ENCODE measurements at places on chromosomes 3 and 15. TPM values are rescaled to one million over a fixed set of nuclear protein-coding genes. Genes with fewer than 3 reads are reported as not detected.
A peak's percentile ranks its signal among the peaks of the same experiment; 100 is the strongest.

DNA sequence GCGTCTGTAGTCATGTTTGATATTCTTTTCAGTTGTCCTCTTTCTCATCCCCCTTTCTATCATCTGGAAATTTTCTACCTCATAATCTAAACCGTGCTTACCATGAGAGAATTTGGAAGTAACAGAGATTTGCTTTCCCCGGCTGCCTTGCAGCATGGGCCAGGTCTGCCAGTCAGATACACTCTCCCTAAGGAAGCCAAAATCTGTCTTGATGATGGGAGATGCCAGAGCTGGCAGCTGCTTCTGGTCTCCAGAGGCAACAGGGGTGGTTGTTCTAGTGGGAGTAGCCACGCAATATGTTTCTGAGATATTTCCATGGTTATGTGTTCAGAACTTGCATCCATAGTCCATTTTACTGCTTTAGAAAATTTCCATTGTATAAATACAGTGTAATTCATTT lies 218.9 kb upstream of the RORA start:
- H3K4me3 ChIP-seq: no peak overlapping the region
- no peaks in the 10 kb centered on the region for H3K36me3 ChIP-seq
- no peaks in the 10 kb centered on the region for H3K27me3 ChIP-seq
- no peak overlapping the region for H3K27ac ChIP-seq
- no peak for DNase-seq

AP3B2 gene
- total RNA-seq: 0.07 TPM

- no peak overlapping the region for H3K27ac ChIP-seq
- no peak overlapping the region for H3K4me3 ChIP-seq
- no peaks in the 10 kb centered on the region for H3K27me3 ChIP-seq
- DNase-seq: no peak
Observed at GRCh38 chr3:59001675-59002074, 48.1 kb downstream of the CFAP20DC start.

CCDC54 gene
- not detected for total RNA-seq

OPA1 gene
- 72.0 TPM for total RNA-seq

CD96 gene
- 0.42 TPM for total RNA-seq

DNA sequence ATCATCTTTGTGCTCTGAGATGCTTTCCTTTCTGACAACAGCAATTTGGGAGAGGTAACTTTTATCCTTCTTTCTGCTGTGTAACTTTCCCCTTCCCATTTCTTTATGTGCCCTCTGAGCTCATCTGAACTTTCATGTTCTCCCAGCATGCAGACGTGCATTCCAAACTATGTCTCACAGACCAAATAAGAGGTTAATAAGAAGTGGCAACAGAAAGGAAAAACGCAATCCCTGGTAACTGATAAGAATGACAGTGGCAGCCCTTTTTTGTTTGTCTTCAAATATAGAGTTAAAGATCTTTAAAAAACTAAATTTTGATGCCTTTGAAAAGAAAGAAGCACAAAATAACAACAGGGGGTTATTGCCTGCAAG lies 533.4 kb downstream of the FOXP1 start:
- no peaks in the 10 kb centered on the region for H3K4me1 ChIP-seq
- H3K4me3 ChIP-seq: no peak overlapping the region
- no peaks in the 10 kb centered on the region for H3K27me3 ChIP-seq
- no peak for DNase-seq
- H3K27ac ChIP-seq: no peak overlapping the region

DNA sequence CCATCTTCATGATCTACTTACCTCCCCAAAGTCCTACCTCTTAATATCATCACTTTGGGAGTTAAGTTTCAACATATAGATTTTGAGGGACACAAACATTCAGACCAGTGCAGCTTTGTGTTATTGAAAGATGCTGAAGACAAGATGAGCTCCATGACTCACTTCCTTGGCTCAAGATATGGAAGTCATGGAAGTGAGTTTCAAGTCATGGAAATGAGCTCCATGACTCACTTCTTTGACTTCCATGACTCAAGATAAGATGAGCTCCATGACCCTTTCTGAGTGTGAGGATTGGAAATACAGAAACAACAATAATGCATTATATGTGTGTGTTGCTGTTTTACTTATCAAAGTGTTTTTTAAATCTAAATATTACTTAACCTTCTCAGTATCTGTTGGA lies 170.2 kb upstream of the TPRG1 start:
- no peaks in the 10 kb centered on the region for H3K27me3 ChIP-seq
- H3K4me3 ChIP-seq: no peak overlapping the region
- peak; percentile 34 for DNase-seq
- no peak overlapping the region for H3K27ac ChIP-seq

DNA sequence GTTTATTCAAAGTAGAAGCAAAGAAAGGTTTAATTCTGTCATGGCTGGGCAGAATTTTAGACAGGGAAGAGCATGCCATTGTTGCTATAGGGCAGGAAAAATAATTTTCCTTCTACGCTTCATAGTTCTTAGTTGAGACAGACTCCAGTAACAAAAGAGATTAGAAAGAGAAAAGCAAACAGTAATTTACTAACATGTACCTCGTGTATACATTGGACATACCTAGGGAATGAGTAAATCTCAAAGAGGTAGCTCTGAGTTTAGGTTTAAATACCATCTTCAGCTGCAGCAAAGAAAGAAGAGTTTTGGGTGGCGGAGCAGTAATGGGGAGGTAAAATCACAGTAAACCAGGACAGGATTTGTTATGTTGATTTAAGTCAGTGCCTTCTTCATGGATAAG lies 416.1 kb downstream of the EPHA6 start:
- no peak for DNase-seq
- no peak overlapping the region for H3K4me3 ChIP-seq
- no peaks in the 10 kb centered on the region for H3K27me3 ChIP-seq
- H3K36me3 ChIP-seq: no peaks in the 10 kb centered on the region

PTX3 gene
- total RNA-seq: 0.37 TPM

DNA sequence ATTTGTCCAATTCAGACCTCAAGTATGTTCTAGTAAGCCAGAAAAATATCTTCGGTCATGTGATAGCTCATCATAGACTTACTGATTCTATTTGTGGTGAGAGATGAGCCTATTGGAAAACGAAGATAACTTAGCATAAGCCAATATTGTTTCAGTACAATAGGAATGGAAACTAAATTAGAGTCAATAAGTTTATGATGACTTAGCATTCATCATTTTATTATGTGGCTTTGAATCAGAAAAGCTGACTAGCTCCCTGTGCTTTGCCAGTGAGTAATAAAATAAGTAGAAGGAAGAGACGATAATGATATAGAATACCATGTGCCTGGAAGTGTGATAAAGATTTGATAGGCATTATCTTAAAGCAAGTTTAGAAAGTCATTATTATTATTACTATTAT lies 605.6 kb downstream of the AGBL1 start:
- no peak for DNase-seq
- H3K4me3 ChIP-seq: no peak overlapping the region
- no peak overlapping the region for H3K27ac ChIP-seq
- H3K27me3 ChIP-seq: no peaks in the 10 kb centered on the region

ZNF80 gene
- total RNA-seq: 0.12 TPM

- H3K4me3 ChIP-seq: no peak overlapping the region
- H3K4me1 ChIP-seq: peaks cover 9% of the 10 kb centered on the region
- no peak for DNase-seq
- no peak overlapping the region for H3K27ac ChIP-seq
- H3K27me3 ChIP-seq: no peaks in the 10 kb centered on the region
- H3K36me3 ChIP-seq: no peaks in the 10 kb centered on the region
Observed at GRCh38 chr3:128007033-128007424, 45.2 kb upstream of the SEC61A1 start.

- no peaks in the 10 kb centered on the region for H3K4me1 ChIP-seq
- no peaks in the 10 kb centered on the region for H3K27me3 ChIP-seq
- no peak overlapping the region for H3K27ac ChIP-seq
- no peak overlapping the region for H3K4me3 ChIP-seq
- no peak for DNase-seq
- H3K36me3 ChIP-seq: no peaks in the 10 kb centered on the region
Observed at GRCh38 chr3:131341761-131342160, 39.8 kb upstream of the NUDT16 start.

MYH15 gene
- 11.2 TPM for total RNA-seq

LRTM1 gene
- total RNA-seq: not detected

DNA sequence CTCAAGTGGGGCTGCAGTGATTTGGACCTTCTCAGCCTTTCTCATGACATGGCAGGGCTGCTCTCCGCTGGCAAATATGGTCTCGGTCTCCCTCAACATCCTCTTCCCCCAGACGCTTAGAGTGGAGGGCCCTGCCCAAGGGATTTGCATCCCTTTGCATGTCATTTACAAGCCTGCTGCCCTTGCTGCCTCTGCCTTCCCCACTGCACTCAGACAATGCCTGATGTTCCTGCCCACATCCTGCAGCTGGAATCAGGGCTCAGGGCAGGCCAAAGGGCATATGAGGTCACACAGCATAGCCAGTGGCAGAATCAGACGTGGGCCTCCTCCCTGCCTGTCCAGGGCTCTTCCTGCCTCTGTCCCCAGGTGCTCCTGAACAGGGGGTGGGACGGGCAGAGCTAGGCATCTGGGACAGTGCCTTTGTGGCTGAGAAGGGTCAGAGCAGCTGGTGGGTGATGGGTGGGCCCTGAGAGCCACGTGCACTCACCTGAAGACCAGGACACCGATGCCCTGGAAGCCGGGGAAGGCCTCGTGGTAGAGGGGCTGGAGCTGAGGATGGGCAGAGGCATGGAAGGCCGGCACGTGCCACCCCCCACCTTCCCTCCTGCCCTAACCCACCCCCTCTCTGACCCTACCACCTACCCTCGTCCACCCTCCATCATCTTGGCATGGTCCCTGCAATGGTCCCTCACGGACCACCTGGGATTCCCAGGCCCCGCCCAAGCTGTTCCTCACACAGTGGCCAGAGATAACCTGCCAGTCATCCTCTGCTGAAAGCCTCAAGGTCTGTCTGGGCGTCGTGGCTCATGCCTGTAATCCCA lies 27.4 kb upstream of the GOLGA6C start:
- no peaks in the 10 kb centered on the region for H3K4me1 ChIP-seq
- no peak overlapping the region for H3K4me3 ChIP-seq
- no peaks in the 10 kb centered on the region for H3K36me3 ChIP-seq
- H3K27ac ChIP-seq: no peak overlapping the region
- H3K27me3 ChIP-seq: no peaks in the 10 kb centered on the region

- no peak overlapping the region for H3K27ac ChIP-seq
- H3K36me3 ChIP-seq: no peaks in the 10 kb centered on the region
- H3K4me1 ChIP-seq: no peaks in the 10 kb centered on the region
Observed at GRCh38 chr3:32814361-32814760, 3.4 kb upstream of the TRIM71 start.

- H3K4me3 ChIP-seq: no peak overlapping the region
- peaks cover 2% of the 10 kb centered on the region for H3K36me3 ChIP-seq
- H3K27ac ChIP-seq: no peak overlapping the region
- H3K4me1 ChIP-seq: peaks cover 41% of the 10 kb centered on the region
- H3K27me3 ChIP-seq: no peaks in the 10 kb centered on the region
Observed at GRCh38 chr3:53192608-53193007, 31.6 kb downstream of the PRKCD start.

GRCh38 chr3:133121450-133121849 lies 83.3 kb downstream of the TMEM108 start:
- H3K27me3 ChIP-seq: peaks cover 64% of the 10 kb centered on the region
- no peaks in the 10 kb centered on the region for H3K4me1 ChIP-seq
- no peak overlapping the region for H3K27ac ChIP-seq
- no peaks in the 10 kb centered on the region for H3K36me3 ChIP-seq

CELSR3 gene
- total RNA-seq: 7.8 TPM

- DNase-seq: no peak
- no peak overlapping the region for H3K4me3 ChIP-seq
- no peaks in the 10 kb centered on the region for H3K27me3 ChIP-seq
- H3K4me1 ChIP-seq: no peaks in the 10 kb centered on the region
Observed at GRCh38 chr15:100350434-100351226, 8.9 kb upstream of the ADAMTS17 start.

GRCh38 chr3:99407257-99407656 lies 231.1 kb upstream of the COL8A1 start:
- no peaks in the 10 kb centered on the region for H3K4me1 ChIP-seq
- no peak for DNase-seq
- H3K36me3 ChIP-seq: no peaks in the 10 kb centered on the region
- H3K4me3 ChIP-seq: no peak overlapping the region

WDR93 gene
- 0.42 TPM for total RNA-seq

DNA sequence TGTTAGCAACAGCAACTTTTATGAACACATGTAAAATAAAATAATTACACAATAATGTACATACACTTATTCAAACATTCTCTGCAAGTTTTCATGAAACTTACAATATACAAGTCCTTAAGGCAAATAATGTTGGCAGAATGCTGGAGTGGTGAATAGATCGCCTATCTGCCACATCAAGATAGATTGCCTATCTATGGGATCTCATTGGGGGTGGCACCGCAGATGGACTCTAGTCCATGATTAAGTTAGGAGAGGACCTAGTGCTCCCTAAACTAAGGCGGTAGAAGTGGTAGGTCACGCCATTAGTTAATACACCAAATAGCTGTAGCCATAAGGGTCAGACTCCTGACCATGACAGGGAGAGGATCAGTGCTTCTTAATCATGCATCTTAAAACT lies 315.7 kb downstream of the GBE1 start:
- H3K4me1 ChIP-seq: no peaks in the 10 kb centered on the region
- no peak overlapping the region for H3K4me3 ChIP-seq
- DNase-seq: no peak

DNA sequence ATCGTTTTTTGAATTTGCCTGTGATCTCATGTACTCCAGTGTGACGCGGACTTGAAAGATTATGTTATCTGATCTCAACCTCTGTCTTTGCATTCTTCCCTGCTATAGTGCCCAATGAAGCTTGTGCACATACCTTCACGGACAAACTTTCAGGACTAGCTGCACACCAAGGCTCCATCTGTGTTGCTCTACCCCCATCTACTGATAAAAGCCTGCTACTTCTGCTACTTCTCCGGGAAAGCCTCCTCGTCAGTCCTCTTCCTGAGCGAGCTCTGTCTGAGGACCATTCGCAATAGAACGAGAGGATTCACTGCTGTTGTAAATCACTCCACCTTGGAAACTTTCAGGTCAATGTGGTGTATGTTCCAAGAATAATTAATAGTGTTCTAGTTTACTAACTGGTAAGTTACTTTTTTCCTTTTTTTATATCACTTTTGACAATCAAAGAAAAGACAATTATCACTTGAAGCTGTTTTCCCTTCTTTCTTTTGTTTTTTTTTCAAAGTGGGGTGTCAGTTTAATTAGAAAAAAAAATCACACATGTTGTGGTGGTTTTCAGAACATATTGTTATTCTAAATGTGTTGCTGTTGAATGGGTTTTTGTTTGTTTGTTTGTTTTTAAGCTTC lies 217.6 kb downstream of the ARRDC4 start:
- H3K4me1 ChIP-seq: no peaks in the 10 kb centered on the region
- H3K36me3 ChIP-seq: no peaks in the 10 kb centered on the region
- H3K27me3 ChIP-seq: peaks cover 14% of the 10 kb centered on the region
- H3K27ac ChIP-seq: no peak overlapping the region
- no peak overlapping the region for H3K4me3 ChIP-seq

STRC gene
- total RNA-seq: 0.91 TPM

FOXB1 gene
- total RNA-seq: not detected

GRCh38 chr15:70212963-70213315 lies 115.2 kb upstream of the TLE3 start:
- no peak overlapping the region for H3K27ac ChIP-seq
- H3K36me3 ChIP-seq: no peaks in the 10 kb centered on the region
- no peaks in the 10 kb centered on the region for H3K4me1 ChIP-seq
- no peak for DNase-seq
- H3K27me3 ChIP-seq: peaks cover 6% of the 10 kb centered on the region

DPPA2 gene
- not detected for total RNA-seq

PPP2R3A gene
- total RNA-seq: 6.1 TPM

Data from HCT116 (cell line).